Stimulated activated CD8-positive, alpha-beta memory T cell treated with anti-CD3 and anti-CD28 coated beads, Interleukin-7, amount 100 ng/mL, for 4 hours (primary cell): ENCODE measurements at places on chromosomes 7 and 10.
A peak's percentile ranks its signal among the peaks of the same experiment; 100 is the strongest.

GRCh38 chr10:76085817-76086167 lies 654.4 kb downstream of the LRMDA start:
- DNase-seq = no peak

- no peak for DNase-seq
Measured at GRCh38 chr10:1373287-1373686, 317.1 kb downstream of the WDR37 start.

DNA sequence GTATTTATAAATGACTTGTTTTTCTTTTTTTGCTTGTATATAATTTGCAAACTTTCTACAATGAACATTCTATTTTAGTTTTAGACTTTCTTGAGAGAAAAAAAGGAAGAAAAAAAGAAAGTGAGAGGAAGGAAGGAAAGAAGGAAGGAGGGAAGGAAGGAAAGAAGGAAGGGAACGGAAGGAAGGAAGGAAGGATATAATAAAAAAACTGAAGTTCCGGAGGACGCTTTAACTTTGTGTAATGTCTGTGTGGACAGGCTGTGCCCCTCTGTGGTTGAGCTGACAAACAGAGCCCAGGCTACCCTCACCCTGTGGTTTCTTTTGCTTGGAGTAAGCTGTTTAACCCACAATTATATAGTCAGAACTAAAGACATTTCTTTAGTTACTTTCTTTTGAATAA lies 108.7 kb downstream of the SEMA3D start:
- DNase-seq = no peak

- DNase-seq = no peak
Measured at GRCh38 chr7:42511027-42511426, 274.0 kb upstream of the GLI3 start.

DNA sequence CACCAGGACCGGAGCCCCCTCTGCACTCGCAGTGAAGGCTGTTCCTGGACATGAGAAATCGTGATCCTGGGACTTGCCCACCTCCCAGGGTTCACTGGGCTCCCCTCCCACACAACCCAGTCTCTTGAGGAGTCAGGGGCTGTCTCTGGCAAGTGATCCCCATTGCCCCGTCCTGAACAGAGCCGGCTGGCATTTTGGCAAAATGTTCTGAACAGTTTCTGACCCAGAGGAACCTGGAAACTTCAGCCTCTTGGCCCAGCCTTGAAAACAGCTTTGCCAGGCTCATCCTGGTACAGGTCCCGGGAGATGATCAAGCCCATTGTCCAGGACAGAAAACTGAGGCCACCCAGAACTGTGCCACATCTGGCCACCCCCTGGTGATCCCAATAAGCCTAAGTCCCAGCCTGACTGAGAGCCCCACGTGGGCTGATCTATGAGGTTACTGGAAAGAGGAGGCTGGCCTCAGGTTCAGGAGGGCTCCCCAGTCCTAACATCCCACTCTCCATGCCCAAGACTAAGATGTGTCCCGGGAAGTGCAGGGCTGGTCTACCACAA lies 115.7 kb downstream of the OAT start:
- DNase-seq = no peak

- no peak for DNase-seq
Measured at GRCh38 chr7:43078794-43079193, 33.7 kb upstream of the HECW1 start.

DNA sequence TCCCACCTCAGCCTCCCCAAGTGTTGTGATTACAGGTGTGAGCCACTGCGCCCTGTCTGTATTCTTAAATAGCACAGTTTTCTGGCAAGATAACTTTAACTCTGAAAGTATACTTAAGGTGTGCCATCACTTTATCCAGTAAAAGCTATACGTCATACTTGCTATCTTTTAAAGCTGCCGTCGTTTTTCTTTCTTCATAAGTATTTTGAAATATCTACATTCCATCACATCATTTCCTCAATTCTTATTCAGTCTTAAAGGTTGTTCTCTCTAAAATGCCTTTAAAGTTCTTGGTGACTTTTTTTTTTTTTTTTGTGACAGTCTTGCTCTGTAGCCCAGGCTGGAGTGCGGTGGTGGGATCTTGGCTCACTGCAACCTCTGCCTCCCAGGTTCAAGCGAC lies 34.7 kb downstream of the PTPN12 start:
- no peak for DNase-seq

DNA sequence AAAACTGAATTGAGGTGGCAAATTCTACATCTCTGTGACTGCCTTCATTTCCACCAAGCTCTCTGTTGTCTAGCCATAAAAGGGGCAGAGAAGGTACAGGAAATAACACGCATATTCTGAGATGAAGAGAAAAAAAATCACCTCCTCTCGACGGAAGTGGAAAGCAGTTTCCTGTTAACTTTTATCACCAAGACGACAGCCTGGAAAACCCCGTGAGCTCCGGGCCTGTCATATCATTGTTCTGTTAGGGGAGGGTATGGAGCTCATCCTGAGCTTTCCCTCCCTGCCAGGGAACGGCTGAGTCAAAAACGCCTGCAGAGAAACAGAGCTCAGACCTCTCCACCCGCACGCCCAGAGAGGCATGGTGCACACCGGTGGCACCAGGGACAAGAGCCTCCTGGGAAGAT lies 200.3 kb downstream of the PRPF18 start:
- peak; percentile 63 for DNase-seq

DNA sequence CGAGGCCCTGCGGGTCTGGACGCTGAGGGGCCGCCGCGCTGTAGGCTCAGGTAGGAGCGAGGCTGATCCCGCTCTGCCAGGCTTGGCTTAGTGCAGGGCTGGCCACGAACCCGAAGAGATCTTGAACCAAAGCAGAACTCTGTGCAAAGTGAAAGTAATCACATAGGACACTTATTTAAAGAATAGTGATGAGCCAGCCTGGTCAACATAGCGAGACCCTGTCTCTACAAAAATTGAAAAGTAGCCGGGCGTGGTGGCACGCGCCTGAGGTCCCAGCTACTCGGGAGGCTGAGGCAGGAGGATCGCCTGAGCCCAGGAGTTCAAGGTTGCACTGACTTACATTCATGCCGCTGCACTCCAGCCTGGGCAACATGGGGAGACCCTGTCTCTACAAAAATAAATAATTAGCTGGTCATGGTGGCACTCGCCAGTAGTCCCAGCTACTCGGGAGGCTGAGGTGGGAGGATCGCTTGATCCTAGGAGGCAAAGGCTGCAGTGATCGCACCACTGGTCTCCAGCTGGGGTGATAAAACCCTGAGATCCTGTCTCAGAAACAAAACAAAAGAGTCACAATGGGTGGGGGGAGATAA lies 541 bp downstream of the ZSCAN25 start:
- DNase-seq = no peak

DNA sequence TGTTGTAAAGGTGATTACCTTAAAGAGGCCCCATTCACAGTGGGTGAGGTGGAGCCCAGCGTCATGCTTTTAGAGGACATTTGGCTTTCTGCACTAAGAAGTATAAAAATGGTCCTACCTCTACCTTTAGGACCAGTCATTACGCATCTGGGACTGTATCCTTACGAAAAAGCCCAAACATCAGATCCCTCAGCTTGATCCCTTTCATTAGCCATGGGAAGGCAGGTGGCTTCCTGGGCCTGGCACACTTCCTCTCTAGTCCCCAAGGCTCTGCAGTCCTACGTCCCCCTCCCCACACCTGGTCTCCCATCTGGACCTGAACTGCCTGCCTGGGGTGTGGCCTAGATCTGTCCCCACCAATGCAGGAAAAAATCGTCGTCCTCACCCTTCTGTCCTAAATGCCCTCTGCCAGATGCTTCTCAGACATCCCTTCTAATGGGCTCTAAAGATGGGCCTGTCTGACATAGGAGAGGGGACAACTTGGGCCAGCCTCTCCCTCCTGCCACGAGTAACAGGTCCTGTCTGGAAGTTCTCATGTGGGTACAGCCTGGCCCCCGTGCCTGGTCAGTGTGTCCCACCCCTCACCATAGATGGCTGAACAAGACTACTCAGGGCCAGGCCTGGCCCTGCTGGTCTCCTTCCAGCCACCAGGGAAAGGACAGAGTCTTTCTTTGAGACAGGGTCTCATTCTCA lies 11.8 kb upstream of the SLC18A3 start:
- no peak for DNase-seq

- DNase-seq = no peak
Measured at GRCh38 chr10:35635576-35635975, 6.5 kb downstream of the FZD8 start.

DNA sequence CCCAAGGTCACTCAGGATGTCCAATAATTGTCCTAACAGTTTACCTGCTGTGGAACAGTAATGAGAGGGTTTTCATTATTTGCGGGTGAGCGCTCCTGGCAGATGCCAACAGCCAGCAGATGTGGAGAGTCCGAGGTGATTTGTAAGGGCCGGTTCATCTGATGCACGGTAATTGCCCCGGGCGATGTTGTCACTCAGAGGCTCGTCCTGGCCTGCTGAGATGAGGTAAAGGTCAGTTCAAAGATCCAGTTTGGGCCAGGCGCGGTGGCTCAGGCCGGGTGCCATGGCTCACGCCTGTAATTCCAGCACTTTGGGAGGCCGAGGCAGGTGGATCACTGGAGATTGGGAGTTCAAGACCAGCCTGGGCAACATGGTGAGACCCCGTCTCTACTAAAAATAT lies 16.9 kb downstream of the LHPP start:
- no peak for DNase-seq

DNA sequence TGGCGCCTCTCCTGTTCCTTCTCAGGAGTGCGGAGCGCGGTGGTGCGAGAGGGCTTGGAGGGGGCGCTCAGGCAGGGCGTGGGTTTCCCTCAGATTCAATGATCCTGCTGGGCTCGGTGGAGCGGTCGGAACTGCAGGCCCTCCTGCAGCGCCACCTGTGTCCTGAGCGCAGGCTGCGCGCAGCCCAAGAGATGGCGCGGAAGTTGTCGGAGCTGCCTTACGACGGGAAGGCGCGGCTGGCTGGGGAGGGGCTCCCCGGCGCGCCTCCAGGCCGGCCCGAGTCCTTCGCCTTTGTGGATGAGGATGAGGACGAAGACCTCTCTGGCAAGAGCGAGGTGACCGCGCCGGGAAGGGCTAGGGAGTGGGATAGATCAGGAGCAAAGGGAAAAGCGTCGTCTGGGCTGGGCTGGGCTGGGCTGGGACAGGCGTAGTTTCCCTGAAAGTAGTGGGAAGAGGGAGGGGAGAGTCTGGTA lies 17.0 kb downstream of the FAM131B start:
- DNase-seq = peak; percentile 47

DNA sequence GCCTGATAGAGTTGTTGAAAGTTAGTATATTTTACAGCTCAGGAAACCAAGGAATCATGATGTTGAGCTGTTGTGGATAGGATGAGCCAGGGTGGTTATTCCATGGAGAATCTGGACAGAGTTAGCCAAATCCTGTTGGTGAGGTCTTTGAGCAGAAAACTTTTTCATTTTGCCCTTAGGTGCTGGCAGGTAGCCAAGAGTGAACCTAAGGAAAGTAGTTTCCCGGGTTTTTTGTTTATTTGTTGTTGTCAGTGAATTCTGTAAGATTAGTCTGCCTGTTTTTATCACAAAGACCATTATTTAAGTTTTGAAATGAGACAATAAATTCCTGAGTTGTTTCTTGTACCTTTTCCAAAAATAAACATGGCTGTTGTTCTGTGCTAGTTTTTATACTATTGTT lies 61.0 kb downstream of the GALNT11 start:
- DNase-seq = no peak

- DNase-seq = no peak
Measured at GRCh38 chr7:44981035-44981706, 2.4 kb upstream of the MYO1G start.

GRCh38 chr10:8066124-8066523 lies 11.6 kb downstream of the GATA3 start:
- DNase-seq = no peak

DNA sequence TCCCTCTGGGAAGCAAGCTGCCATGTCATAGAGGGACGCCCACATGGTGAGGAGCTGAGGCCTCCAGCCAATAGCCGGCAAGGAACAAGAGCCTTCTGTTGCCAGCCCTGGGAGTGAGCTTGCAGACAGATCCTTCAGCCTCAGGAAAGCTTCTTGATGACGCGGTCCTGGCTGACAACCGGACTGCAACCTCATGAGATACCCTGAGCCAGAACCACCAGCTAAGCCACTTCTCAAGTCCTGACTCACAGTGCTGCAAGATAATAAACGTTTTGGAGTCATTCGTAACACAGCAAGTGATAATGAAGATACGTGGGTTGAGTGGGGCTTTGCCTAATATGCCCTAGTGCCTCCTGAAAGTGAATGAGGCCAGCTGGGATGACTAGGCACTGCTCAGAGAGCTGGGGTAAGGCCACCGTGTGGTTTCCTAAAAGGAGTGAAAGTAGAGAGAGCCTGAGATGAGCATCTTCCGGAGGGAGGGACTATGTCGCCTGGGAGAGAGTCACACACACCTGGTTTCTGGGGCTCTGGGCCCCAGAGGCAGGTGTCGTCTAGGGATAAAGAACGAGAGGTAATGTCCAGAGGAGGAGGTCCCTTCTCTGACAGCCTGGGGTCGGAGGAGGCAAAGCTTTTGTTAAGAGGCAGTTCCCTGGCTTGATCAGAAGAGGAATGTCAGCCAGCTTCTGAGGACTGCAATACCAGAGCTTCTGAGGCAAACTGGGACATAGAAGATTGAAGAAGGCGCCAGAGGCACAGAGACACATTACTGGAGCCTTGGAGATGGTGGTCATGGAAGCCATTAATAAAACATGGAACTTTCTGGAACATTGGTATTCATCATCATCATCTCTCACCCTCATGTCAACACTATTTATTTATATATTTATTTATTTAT lies 53.6 kb downstream of the PYROXD2 start:
- DNase-seq = no peak

GRCh38 chr7:38703093-38703492 lies 71.9 kb upstream of the AMPH start:
- no peak for DNase-seq

DNA sequence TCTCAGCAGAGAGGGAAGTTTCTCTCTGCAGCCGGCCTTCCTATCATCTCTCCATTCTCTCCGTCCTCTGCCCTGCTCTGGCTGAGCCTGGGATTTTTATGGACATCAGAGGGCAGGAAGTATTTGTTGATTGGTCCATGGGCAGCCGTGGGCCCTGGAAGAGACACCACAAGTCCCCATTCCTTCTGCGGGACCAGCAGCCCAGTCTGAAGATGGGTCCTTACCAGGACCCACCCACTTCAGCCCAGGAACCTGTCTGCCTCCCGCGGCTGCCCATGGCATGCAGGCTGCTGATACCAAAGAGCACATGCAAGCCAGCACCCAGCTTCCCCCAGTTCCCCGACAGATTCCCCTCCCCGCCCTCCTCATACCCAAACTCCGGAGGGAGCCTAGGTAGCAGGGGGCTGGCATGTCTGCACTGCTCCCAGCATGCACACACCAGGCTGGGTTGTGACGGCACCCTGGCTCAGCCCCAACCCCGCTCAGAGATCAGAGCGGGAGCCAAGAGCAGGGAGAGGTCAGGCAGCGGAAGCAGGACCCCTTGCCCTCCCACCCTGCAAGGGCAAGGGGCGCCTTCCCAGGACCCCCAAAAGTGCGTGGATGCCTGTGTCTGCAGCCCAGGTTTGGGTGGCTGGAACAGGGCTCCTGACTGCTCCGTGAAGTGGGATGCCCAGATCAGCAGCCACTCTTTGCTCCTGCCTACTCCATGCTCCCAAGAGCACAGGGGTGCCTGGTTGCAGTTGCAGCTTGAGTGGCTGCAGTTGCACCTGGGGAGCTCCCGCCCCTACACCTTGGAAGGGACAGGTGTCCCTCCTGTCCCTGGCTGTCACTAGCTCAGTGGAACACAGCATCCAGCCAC lies 538.6 kb upstream of the POT1 start:
- DNase-seq = no peak
